ENCODE measurements at places on chromosomes 4 and X.
A peak's percentile ranks its signal among the peaks of the same experiment; 100 is the strongest.

GRCh38 chr4:94605241-94605805 lies 152.4 kb upstream of the BMPR1B start:
- no peak for DNase-seq

DNA sequence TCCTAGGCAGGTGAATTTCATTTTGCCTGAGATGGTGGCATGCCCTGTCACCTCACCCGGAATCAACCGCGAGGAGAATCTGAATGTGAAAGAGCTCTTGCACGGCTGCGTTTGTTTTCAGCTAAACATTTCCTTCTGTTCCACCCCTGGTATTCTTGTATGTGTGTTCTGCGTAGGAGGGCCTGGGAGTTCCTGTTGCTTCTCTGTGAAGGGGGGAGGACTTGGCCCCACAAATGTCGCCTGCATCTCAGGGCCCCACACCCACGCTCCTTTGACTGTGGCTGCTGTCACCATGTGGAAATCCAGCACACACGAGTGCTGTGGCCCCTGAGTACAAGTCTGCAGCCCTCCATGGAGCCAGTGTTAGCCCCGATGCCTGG lies 45.8 kb upstream of the CLCN4 start:
- DNase-seq, result no peak

DNA sequence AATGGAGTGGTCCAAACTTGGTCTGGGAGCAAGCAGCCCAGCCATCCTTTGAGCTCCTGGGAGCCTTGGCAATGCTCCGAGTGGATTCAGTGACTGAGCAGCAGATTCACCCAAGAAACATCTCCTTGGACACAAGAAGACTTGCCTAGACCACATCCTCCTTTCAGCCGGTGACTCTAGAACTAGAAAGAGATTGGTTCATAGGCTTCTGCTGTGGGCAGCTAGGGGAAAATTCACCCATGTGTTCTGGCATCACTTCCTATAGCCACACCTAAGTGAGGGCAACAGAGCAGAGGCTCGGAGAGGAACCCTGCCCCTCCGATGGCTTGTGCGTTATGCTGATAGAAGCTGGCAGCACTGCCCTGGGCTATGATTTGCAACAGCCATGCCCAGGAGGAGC lies 16.0 kb downstream of the ZNF275 start:
- no peak for DNase-seq

- DNase-seq, result peak; percentile 39
Observed at GRCh38 chr4:110622841-110623717, at the start of gene PITX2. TSS of gene PITX2 (minus strand) at chr4:110623077. CDS start at chr4:110622460, 617 bp downstream.

DNA sequence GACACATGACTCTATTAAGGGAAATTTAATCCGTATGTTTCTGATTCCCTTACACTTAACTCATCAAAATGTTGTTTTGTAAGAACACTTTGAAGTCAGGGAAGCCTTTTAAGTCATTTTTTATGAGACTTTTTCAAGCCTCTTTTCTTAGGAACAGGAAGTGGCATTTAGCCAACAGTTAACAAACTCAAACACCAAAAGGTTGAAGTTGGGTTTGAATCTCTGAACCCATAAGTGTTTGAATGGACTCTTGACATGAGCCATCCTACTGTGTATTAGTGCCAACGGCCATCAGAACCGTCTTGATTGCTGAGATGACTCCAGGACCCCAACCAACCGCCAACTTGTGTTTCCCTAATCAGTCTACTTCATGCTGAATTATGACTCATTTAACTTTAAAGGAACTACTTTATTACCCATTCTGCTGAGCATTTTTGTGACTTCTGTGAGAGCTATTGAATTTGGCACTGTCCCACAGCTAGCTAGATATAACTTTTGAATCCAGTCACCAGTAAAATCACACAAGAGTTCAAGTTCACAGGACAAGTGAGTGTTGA lies 209.1 kb upstream of the FAT1 start:
- no peak for DNase-seq

DNA sequence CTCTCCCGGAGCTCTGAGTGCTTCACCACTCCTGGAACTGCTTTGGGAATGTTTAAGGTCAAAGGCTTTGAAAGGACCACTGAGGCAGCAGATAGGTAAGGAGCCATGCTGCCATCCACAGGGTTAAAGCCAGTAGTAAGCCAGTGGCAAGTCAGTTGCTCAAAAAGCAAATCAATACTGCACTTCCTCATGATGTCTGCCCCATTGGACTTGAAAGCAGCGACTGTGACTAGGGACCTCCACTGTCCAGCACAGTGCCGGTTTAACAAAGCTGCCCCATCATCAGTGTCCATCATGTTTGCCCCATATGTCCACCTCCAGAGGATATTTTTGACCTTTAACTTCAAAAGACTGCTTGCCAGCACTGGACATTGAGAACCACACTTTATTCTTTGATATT lies 49.9 kb upstream of the FGF13 start:
- DNase-seq, result no peak

All from GM18507 (cell line).